ENCODE measurements at places on chromosomes 2 and 18. TPM values are rescaled to one million over a fixed set of nuclear protein-coding genes. Genes with fewer than 3 reads are reported as not detected.

GALR1 gene
- not detected for total RNA-seq

SCN2A gene
- total RNA-seq: not detected

SRD5A2 gene
- not detected for total RNA-seq

LYPD6B gene
- total RNA-seq: not detected

GAL3ST2 gene
- total RNA-seq: 1.1 TPM

TMEM200C gene
- not detected for total RNA-seq

STK36 gene
- total RNA-seq: 21.1 TPM

HOXD8 gene
- not detected for total RNA-seq

MAP3K19 gene
- total RNA-seq: not detected

ITGB6 gene
- not detected for total RNA-seq

CCDC102B gene
- not detected for total RNA-seq

IL36G gene
- total RNA-seq: not detected

UGT1A10 gene
- not detected for total RNA-seq

SH3RF3 gene
- total RNA-seq: not detected

PLCL1 gene
- total RNA-seq: not detected

CFAP65 gene
- total RNA-seq: not detected

FTCDNL1 gene
- 0.40 TPM for total RNA-seq

IMPA2 gene
- 55.8 TPM for total RNA-seq

DYSF gene
- not detected for total RNA-seq

LIMS3 gene
- total RNA-seq: 1.9 TPM

ATG4B gene
- total RNA-seq: 152 TPM

CCDC141 gene
- 0.07 TPM for total RNA-seq

OR6B2 gene
- not detected for total RNA-seq

TET3 gene
- 24.8 TPM for total RNA-seq

IL36B gene
- total RNA-seq: not detected

INPP4A gene
- total RNA-seq: 28.6 TPM

FARP2 gene
- total RNA-seq: 52.7 TPM

MBOAT2 gene
- total RNA-seq: 0.93 TPM

UGT1A4 gene
- not detected for total RNA-seq

SERPINB7 gene
- not detected for total RNA-seq

CDH20 gene
- total RNA-seq: not detected

COL4A4 gene
- total RNA-seq: 7.0 TPM

CAPN10 gene
- 70.6 TPM for total RNA-seq

COL4A3 gene
- 7.2 TPM for total RNA-seq

SLC40A1 gene
- total RNA-seq: not detected

SSB gene
- 161 TPM for total RNA-seq

SAG gene
- total RNA-seq: not detected

RNPEPL1 gene
- total RNA-seq: 51.8 TPM

ASAP2 gene
- total RNA-seq: 0.07 TPM

MRO gene
- total RNA-seq: 0.46 TPM

RESP18 gene
- not detected for total RNA-seq

LRRC30 gene
- not detected for total RNA-seq

ICOS gene
- total RNA-seq: not detected

KIAA2012 gene
- not detected for total RNA-seq

FER1L5 gene
- not detected for total RNA-seq

ITGAV gene
- 0.48 TPM for total RNA-seq

CMPK2 gene
- 0.72 TPM for total RNA-seq

PLEK gene
- total RNA-seq: 88.7 TPM

SERPINB3 gene
- not detected for total RNA-seq

PUS10 gene
- total RNA-seq: 7.5 TPM

ZAP70 gene
- total RNA-seq: 40.8 TPM
